ENCODE measurements at places on chromosomes 2 and 18.

GRCh38 chr2:169131587-169132512, 62.5 kb downstream of the DHRS9 start:
- DNase-seq, result no peak

- DNase-seq, result no peak
These were observed 1356.8 kb upstream of the CRIM1 start for GRCh38 chr2:34998741-34999140.

DNA sequence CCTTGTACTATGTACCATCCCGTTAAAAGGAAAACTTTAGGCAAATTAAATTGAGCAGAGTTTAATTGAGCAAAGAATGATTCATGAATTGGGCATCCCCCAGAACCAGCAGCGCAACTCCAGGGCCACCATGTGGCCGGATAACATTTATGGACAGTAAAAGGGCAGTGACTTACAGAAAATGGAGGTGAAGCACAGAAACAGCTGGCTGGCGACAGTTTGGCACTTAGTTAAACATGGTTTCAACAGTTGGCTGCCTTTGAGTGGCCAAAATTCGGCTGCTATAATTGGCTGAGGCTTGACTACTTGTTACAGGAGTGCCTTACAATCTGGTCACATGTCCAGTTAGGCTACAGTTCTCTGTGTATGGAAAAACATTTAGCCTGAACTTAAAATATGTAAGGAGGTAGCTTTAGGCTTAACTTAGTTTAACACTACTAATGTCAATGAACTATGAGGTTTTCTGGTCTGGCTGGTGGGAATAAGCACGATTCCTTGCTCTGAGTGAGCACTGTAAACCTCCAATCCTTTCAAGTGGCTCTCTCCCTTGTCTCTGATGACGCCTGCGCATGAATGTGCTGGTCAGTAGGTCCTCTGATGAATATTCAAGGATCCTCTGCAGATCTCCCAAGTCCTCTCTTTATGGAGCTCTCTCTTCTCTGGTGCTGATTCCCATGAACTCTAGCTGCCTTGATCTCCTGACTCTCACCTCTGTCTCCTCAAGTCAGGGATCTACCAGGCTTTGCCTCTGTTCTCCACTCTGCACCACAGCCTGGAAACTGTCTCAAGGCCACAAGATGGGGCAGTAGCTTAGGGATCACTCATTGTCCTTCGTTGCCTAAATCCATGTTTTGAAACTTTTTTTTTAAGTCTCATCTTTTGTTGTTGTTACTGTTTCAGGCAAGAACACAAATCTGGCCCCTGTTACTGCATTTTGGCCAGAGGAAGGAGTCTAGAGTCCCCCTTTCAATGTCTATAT, 24.4 kb upstream of the RAB31 start:
- no peak for DNase-seq

GRCh38 chr2:216274194-216274840, 98.0 kb downstream of the MARCHF4 start:
- DNase-seq, result no peak

- DNase-seq, result no peak
These were observed 215.5 kb downstream of the ETAA1 start for GRCh38 chr2:67612576-67613042.

- no peak for DNase-seq
These were observed 62.1 kb upstream of the SLC16A14 start for GRCh38 chr2:230130668-230131364.

Data from activated T-helper 1 cell treated with Interleukin-2 at 50 U/mL for 16 hours (primary cell).